Activated CD4-positive, alpha-beta T cell treated with anti-CD3 and anti-CD28 coated beads for 1 hour (primary cell): ENCODE measurements at places on chromosomes 7 and 10.

- DNase-seq, result no peak
Measured at GRCh38 chr10:70418229-70418628, 14.3 kb downstream of the EIF4EBP2 start.

DNA sequence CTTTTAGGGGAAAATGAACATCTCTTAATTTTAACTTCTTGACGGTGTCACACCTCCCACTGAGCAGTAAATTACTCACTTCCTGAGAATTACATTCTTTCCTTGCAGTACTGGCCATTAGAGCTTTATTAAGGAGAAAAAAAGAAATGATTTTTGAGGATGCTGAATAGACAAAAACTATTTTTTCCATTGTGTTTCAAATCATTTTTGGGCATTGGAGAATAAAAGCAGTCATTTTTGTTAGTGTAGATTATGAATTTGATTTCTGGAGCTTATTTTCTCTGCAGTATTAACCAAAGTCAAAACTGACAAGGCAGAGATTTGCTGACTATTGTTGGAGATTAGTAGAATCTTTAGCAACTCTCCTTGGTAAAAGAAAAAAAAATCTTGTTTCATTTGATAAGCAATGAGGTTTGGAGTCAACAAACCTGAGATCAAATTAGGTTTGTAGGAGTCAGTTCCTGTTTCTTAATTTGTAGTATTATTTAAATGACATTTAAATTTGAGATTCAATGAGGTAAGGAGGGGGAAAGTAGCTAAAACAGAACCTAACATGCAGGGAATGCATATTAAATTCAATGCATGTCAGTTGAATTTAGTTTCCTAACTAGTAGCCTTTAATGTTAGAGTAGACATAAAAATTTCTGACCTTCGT, 70.6 kb downstream of the AP3M1 start:
- DNase-seq, result no peak

DNA sequence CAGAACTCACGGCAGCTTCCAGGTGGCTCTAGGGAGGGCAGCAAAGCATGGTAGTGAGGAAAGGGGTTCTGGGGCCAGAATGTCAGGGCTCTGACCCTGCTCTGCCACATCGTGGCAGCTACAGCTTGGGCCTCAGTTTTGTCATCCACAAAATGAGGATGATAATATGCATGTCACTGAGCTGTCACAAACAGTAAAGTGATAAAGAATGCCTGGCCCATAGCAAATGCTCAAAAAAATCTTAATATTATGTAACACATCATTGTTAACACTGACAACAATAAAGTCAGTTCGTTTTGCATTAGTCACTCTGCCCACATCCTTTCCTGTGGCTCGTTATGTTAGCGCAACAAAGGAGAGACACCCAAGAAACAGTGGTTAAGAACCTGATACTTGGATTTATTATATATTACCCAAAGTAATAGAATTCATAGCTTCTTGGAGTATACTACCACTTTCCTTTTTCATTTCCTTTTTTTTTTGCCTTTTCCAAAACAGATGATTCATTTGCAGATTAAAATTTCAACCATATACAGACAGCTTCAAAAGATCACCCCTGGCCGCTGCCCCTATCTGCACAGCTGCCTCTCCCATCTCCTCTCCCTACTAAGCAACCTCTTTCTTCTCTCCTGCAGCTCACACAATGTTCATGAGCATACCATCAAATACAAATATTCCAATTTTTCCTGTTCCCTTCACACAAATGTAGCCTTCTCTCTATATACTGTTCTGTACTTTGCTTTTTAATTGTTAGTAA, 45.5 kb upstream of the DDC start:
- DNase-seq, result no peak

DNA sequence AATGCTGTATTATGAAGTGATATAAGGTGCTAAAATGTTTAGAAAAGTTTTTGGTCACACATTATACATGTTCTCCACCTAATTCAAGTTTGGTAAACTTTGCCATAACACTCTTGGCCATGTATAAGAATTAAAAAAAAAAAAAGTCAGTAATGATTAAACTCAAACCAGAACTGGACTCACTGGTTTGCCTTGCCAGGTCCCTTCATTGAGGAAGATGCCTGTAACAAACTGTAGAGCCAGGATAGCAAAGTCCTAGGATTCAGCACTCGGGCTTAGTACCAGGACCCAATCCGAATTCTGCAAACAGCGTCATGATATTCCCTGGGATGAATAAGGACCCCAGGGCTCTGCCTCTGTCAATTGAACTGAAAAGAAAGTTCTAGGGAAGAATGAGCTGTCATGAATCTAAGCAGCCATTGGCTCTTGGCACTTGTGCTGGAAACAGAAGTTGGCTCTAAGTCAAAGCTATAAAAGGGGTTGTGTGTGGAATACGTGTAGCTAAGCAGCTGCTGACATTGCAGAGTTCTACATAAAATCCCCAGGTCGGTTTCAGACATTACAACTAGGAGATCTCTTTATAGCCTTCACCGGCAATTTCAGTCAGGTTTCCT, 216.9 kb downstream of the C7orf25 start:
- no peak for DNase-seq

DNA sequence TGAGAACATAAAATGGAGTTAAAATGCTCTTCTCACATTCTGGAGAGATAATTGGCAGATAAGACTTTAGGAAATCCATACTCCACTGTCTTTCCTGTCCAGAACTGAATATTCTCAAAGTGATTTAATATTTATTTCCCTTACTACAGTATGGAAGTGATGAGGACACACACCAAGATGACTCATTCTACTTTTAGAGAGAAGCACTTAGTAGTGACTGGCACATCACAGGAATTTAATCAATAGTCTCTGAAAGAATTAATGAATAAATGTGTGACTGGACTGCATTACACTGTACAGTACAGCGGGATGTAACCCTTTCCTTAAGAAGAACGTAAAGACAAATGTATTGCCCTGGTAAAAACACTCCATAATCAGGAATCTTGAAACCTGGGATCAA, 116.7 kb downstream of the SEMA3E start:
- DNase-seq, result no peak

- DNase-seq, result no peak
Measured at GRCh38 chr7:29483219-29484104, 80.2 kb upstream of the PRR15 start.

DNA sequence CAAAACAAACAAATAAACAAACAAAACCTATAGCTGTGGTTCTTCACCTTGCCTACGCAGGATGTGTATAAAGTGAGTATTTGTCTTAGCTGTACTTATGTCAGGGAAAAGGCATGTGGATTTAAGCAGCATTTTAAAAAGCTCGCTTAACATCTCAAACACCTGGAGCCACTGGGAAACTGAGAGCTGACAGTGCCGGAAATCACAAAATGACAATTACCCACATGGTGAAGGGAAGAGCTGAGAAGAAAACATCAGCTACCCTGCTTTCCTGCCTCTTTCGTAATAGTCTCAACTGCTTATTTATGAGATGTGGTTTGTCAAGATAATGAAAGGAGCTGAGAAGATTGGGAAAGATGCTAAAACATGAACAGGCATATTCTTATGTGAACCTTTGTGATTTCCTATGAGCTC, 31.1 kb upstream of the MSMB start:
- no peak for DNase-seq

DNA sequence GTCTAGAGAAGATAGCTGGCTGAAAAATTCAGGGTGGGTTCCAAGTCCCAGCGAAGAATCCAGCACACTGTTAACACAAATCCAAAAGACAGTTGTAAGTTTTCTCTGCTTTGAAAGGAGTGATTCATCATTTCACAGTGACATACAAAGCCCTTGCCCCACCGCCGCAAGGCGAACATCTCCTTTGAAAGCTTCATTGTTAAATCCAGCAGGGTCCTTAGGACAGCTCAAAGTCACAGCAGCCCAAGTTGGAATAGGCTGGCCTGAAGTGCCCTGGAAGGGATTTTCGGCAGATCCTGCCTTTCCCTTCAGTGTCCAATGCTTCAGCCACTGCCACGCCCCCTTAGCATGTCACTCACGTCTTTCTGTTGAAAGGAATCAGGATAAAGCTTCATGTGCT, 526.1 kb downstream of the CALN1 start:
- no peak for DNase-seq

GRCh38 chr7:151490456-151491105, 29.1 kb downstream of the RHEB start:
- no peak for DNase-seq

GRCh38 chr10:112649006-112649821, 202.2 kb downstream of the VTI1A start:
- DNase-seq, result no peak
